ENCODE measurements at places on chromosomes 1 and 21.

GRCh38 chr1:204647114-204647804 is 38.3 kb downstream of the LRRN2 start:
- peak; percentile 62 for DNase-seq

- no peak for DNase-seq
Measured at GRCh38 chr1:244672946-244673682, 20.2 kb downstream of the DESI2 start.

- no peak for DNase-seq
Measured at GRCh38 chr1:61270761-61271411, 188.5 kb downstream of the NFIA start.

DNA sequence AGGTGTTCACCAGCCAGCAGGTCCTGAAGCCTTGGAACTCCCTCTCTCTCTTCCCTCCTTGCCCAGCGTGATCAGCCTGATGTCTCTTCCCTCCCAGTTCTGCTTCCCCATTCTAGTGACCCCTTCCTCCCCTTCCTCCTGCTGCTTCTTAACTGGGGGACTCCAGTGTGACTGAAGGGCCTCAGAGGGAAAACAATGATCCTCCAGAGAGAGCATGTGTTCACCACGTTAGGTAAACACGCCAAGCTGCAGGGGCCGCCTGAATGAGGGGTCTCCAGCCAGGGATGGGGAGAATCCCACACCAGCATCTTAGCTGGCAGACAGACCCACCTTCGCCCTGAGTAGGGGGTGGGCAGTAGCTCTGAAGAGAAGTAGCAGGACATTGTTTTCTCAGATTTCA is 124.8 kb downstream of the TMEM53 start:
- DNase-seq: no peak

GRCh38 chr1:226638608-226639007 is 90.0 kb downstream of the STUM start:
- no peak for DNase-seq

DNA sequence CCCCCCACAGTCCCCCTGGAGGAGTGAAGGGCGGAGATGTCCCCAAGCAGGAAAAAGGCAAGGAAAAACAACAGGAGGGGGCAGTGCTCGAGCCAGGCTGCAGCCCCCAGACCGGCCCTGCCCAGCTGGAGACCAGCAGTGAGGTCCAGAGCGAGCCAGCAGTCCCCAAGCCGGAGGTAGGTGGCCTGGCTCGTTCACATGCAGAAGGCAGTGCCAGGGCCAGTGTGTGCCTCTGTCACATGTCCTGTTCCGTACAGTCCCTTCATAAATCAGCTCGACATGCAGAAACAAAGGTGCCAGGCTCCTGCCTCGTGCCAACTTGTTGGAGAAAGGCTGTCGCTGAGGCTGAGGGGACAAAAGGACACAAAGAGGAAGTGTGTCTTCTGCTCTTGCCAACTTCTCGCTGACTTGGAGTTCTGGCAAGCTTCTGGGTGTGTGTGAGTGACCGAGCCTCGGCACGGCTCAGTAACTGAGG is 24.1 kb upstream of the MPZL1 start:
- DNase-seq: no peak

DNA sequence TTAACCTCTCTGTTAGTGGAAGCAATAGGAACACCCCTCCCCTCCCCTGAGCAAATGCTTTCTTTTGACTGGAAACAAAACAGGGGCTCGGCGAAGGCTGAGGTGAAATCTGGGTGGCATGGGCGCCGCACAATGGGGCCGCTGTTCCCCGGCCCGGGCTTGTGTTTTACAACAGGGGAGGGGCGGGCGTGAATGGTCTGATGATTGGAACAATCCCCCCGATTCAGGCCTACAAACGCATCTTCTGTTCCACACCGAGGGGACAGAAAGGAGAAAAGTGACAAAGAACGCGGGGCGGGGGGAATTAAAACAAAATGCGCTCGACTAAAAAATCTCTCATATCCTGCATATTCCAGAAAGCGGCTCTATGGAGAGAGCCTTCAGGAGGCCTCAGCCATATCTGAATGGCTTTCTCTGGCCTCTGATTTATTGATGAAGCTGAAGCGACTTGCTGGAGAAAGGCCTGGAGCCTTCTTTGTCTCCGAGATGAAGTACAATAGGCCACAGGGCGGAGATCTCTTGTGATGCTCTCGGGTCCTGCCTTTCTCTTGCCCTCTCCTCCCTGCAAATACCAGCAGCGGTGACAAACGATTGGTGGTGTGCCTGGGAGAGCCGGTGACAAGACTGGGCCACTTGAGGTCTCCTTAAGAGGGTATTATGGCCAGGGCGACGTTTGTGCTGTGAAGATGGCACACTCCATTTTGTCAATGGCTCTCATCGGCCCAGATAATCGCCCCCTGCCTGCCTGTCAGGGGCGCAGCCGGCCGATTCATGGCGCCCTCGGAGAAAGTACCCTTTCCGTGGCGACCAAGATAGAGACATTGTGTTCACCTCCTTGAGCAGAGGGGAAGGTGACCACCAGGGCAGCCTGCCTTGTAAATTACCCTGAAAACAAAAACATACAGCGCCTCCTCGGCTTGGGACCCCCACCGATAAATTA is 47.1 kb upstream of the OLIG2 start:
- no peak for DNase-seq

DNA sequence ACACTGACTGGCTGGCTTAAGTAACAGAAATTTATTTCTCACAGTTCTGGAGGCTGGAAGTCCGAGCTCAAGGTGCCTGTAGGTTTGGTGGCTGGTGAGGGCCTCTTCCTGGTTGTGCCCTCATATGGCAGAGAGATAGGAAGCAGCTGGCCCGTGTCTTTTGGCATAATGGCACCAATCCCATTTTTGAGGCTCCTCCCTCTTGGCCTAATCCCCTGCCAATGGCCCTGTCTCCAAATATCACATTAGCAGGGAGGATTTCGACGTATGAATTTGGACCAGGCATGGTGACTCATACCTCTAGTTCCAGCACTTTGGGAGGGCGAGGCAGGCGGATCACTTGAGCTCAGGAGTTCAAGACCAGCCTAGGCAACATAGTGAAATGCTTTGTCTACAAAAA is 37.4 kb downstream of the AGPAT3 start:
- no peak for DNase-seq

GRCh38 chr1:82323144-82323841 is 522.6 kb downstream of the ADGRL2 start:
- peak; percentile 6 for DNase-seq

DNA sequence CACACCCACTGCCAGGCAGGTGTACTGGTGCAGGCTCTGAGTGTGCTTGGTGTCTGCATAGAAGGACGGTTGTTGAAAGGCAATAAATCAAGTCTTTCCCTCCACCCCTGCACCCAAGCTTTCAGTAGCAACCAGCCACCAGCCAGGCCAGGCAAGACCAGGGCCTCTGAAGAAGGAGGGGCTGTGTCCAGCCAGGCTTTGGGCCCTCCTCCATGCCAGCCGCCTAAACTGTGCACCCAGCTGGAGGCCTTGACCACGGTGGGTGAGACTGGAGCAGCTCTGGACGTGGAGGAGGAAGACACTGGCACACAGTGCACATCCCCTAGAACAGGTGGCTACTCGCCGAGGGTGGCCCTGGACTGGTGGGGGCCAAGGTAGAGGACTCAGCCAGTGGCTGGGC is 4.9 kb downstream of the OLIG2 start:
- DNase-seq: no peak

GRCh38 chr1:235207209-235207565 is 46.1 kb upstream of the RBM34 start:
- no peak for DNase-seq

DNA sequence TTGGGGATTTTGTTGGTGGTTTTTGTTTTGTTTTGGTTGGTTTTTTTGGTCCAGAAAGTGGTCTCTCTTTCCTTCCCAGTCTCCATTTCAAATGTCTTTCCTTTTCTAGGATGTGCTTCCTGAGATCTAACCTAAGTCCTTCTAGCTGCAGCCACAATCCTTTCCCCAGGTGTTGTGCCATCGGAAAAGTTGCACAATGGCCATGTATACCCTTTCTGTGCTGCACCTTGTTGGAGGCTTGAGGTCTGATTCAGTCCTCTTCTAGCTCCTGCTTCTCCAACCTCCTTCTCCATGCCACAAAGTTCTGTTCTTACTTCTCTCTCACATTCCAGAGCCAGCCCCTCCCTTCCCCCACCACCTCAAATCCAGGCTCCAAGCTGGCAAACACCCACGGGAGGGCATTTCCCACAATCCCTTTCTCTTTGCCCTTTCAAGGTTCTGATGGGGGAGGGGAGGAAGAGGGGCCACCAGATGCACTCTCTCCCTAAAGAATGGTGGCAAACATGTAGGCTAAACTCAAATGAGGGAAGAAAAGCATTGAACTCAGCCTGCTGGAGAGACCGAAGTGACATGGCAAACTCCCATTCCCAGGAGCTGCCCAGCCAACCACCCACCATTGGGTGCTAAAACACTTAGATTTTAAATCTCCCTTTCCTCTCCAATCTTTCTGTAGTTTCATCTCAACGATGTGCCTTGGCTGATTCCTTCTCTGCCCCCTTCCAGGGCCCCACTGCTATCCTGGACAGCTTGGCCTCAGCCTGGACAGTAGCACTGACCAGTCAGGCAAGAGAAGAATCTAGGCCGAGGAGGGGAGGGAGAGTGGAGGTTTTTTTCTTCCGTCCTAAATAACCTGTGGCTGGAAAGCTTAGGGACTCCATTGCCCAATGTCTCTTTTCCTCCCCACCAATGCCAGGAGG is 2.9 kb downstream of the KCNJ10 start:
- no peak for DNase-seq

- no peak for DNase-seq
Measured at GRCh38 chr1:38953433-38953860, 11.8 kb upstream of the RHBDL2 start.

DNA sequence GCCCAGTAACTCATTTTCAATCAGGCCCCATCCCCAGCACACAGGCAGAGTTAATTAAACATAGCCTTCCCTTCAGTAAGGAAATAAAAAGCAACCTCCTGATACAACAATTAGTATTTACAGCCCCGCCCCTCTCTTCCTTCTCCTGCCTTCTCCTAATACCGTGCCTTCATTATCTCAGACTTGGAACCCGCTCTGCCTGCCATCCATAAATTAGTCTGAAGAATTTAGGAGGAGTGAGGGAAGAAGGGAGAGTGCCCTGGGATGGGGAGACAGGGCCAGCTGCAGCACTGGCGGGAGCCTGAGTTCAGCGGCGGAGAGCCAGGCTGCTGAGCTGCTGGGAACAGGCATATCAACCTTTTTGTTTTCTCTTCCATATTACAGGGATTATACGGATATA is 172.8 kb downstream of the ACTL8 start:
- no peak for DNase-seq

DNA sequence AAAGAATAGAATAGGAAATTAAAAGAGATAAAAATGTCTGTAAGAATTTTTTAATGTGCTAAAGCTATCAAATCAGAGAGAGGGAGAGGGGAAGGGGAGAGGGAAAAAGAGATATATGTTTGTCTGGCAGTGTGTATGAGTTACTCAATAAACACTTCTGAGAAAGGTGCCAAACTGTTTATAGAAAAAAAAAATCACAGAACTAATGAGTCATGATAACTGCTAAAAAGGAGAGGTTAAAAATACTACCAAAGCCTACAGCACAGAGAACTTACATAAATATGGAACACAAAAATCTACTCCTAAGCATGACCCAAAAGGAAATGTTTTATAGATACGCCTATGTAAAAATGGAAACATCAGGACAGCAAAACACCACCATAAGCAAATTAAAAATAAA is 45.4 kb downstream of the SELENOF start:
- no peak for DNase-seq

DNA sequence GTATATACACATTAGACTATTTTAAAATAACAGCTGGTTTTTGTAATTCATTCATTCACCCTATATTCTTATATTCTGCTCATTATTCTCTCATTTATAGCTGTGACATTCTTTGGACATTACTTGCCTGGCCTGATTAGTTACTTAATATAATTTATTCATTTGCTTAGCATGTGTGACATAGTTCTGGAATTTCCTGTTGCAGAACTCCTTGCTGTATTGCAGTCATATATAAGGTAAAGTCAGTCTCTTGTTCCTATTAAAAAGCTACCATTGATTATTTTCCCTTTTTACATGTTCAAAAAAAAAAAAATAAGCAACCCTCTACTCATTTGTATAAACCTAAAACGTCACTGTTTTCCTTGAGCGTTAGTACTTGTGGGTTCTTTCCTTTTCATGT is 23.9 kb downstream of the GNAT2 start:
- no peak for DNase-seq

DNA sequence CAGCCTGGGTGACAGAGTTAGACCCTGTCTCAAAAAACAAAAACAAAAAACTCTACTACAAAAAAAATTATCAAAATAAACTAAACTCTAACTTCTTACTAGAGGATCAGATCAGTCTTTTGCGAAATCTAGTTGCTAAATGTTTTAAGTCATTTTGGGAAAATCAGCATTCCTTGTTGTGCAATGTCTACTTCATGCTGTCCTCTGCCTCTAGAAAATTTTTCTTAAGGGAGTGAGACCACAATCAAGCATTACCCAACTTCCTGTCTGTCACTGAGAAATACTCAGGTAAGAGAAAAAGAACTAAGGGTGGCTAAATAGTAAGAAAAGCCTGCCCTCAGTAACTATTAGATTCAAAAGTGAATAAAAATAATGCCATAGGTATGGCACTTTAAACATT is 67.2 kb upstream of the FOXD3 start:
- no peak for DNase-seq

DNA sequence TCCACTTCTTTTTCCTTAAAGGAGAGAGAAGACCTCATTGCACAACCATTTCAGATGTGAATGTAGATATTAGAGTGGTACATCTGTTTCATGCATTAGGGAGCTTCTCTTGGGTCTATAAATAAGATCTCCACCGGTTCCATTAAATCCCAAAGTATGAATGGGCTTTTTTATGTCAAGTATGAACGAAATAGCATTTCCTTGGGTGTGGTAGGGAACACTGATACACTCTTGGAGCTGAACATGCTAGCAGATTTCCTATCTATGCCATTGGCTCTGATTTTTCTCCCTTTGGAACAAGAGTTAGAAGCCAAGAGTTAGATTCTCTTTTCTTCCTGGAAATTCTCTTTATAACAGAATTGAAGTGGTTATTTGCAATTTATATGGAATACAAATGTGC is 245.6 kb upstream of the ADAMTS5 start:
- DNase-seq: no peak

- no peak for DNase-seq
Measured at GRCh38 chr1:77468257-77468948, 186.6 kb downstream of the AK5 start.

GRCh38 chr1:239896980-239897379 is 194.7 kb upstream of the FMN2 start:
- DNase-seq: no peak

- DNase-seq: no peak
Measured at GRCh38 chr1:113792986-113793385, 19.3 kb downstream of the RSBN1 start.

GRCh38 chr1:213821175-213821942 is 166.4 kb upstream of the PROX1 start:
- no peak for DNase-seq

DNA sequence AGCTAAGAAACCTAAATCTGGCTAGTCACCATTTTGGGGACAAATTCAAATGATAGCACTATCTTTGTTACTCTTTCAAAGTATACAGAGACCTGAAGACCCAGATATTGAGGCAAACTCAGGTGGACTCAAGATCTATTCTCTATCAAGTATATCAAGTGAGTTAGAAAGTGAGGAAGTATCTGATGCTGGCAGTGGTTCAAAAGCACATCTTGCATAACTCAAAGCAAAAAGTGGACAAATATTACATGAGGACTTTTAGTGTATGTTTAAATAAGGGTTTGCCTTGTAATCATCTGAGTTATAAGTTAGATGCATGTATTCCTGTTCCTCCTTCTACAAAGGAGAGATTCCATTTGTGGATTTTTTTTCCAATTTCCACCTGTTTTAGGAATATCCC is 338.4 kb downstream of the DISC1 start:
- DNase-seq: no peak
